ENCODE measurements at places on chromosomes 6 and 20. TPM values are rescaled to one million over a fixed set of nuclear protein-coding genes. Genes with fewer than 3 reads are reported as not detected.

GRCh38 chr6:13009461-13009860 lies 292.9 kb downstream of the PHACTR1 start:
- H3K27me3 ChIP-seq, result peaks cover 14% of the 10 kb centered on the region
- no peak for DNase-seq
- no peak overlapping the region for H3K4me3 ChIP-seq
- H3K4me1 ChIP-seq, result peaks cover 15% of the 10 kb centered on the region

DNA sequence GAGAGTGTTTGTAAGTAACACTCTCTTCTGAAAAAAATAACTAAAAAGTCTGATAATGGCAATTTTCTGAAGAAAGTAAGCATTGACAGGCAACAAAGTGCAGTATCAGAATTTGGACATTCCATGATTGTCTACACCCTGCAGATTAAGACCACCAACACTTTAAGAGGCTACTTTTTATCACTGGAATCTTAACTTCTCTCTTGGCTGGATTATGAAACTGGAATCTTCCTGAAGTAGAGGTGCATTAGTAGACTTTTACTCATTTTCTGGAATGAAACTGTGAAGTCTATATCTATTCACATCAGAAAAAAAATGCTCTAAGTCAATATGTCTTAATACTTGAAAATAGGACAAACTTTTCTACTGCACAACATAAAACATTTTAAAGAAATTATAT lies 547.5 kb downstream of the COL12A1 start:
- H3K4me3 ChIP-seq, result no peak overlapping the region
- H3K4me1 ChIP-seq, result no peaks in the 10 kb centered on the region
- no peak for DNase-seq
- no peaks in the 10 kb centered on the region for H3K36me3 ChIP-seq
- H3K27me3 ChIP-seq, result no peaks in the 10 kb centered on the region
- H3K27ac ChIP-seq, result no peak overlapping the region

GRCh38 chr20:24752612-24753011 lies 196.5 kb upstream of the CST7 start:
- H3K4me1 ChIP-seq, result peaks cover 8% of the 10 kb centered on the region
- H3K4me3 ChIP-seq, result no peak overlapping the region
- no peaks in the 10 kb centered on the region for H3K36me3 ChIP-seq
- no peaks in the 10 kb centered on the region for H3K27me3 ChIP-seq
- H3K27ac ChIP-seq, result no peak overlapping the region

DNA sequence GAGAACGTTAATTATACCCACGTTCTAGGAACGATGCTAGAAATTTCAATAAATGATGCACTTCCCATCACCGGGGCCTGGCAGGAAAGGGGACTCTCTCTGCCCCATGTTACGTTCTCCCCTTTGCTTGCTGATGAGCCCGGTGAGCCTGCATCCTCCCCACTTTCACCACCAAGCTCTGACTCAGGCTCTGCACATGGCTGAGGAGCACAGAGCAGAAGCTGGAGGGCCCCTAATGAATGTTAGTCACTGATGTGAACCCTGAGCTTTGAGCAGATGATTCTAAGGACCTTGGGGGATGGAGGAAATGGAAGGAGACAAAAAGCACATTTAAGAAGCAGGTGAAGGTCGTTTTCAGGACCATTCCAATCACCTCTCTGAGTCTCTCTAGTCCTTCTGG lies 468.2 kb upstream of the ARID1B start:
- H3K27me3 ChIP-seq, result peaks cover 3% of the 10 kb centered on the region
- H3K4me1 ChIP-seq, result no peaks in the 10 kb centered on the region
- DNase-seq, result no peak
- H3K36me3 ChIP-seq, result no peaks in the 10 kb centered on the region
- no peak overlapping the region for H3K4me3 ChIP-seq

GRCh38 chr6:31907158-31907813 lies 5.4 kb upstream of the ZBTB12 start:
- H3K27ac ChIP-seq, result no peak overlapping the region
- no peaks in the 10 kb centered on the region for H3K36me3 ChIP-seq
- H3K4me1 ChIP-seq, result peaks cover 14% of the 10 kb centered on the region
- no peaks in the 10 kb centered on the region for H3K27me3 ChIP-seq

The HLA-C gene
- total RNA-seq, result 292 TPM

The OR2H1 gene
- not detected for total RNA-seq

The PRRT1 gene
- not detected for total RNA-seq

The CCN6 gene
- total RNA-seq, result not detected
